Endothelial cell (in vitro differentiated cells): ENCODE measurements at places on chromosomes 1 and 21.

- H3K27ac ChIP-seq = no peak overlapping the region
- no peaks in the 10 kb centered on the region for H3K36me3 ChIP-seq
- H3K4me1 ChIP-seq = peaks cover 2% of the 10 kb centered on the region
These were observed 61.9 kb upstream of the GJA5 start for GRCh38 chr1:147822292-147822691.

- no peaks in the 10 kb centered on the region for H3K4me1 ChIP-seq
- H3K27ac ChIP-seq = no peak overlapping the region
- DNase-seq = no peak
These were observed 27.9 kb downstream of the ARHGEF16 start for GRCh38 chr1:3482378-3482849.

- no peaks in the 10 kb centered on the region for H3K4me1 ChIP-seq
- no peaks in the 10 kb centered on the region for H3K36me3 ChIP-seq
- no peak for DNase-seq
- H3K27ac ChIP-seq = no peak overlapping the region
- H3K27me3 ChIP-seq = peaks cover 2% of the 10 kb centered on the region
- H3K4me3 ChIP-seq = no peak overlapping the region
These were observed 19.5 kb downstream of the ACTN2 start for GRCh38 chr1:236705771-236706170.

DNA sequence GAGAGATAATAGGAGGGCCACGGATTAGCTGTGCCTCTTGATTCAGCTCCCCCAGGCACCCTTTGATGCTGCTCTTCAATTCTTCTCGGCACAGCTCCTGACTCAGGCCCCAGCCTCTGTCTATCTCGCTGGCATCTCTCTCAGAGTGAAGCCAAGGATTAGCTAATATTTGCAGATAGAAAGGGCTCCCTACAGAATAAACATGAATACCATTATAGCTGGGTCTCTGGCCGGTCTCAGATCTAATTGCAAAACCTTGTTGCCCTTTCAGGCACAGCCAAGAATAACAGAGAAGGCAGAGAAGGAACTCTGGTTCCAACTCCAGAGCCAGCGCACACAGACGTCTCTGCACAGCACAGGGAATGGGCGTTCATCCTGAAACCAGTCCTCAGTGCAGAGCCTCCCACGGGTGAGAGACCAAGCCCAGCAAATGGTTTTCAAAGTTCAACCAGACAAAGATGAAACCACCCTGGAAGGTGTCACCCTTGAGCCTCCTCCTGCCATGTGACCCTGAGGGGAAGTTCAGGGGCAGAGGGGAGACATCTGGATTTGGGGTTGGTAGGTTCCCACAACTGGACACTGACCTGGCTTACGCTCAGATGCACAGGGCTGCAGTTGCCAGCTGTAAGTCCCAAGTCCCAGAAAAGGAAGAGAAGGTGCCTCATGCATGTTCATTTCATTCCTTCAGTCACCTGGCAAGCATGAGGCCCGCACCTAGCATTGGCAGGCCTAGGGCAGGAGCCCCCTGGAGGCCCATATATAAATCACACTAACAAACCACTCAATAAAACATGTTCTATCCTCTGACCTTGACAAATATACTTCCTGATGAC, 394.0 kb downstream of the NPHP4 start:
- no peaks in the 10 kb centered on the region for H3K36me3 ChIP-seq

GRCh38 chr1:8847990-8848389, 30.5 kb downstream of the ENO1 start:
- H3K4me1 ChIP-seq = peaks cover 9% of the 10 kb centered on the region
- DNase-seq = no peak
- no peak overlapping the region for H3K4me3 ChIP-seq

DNA sequence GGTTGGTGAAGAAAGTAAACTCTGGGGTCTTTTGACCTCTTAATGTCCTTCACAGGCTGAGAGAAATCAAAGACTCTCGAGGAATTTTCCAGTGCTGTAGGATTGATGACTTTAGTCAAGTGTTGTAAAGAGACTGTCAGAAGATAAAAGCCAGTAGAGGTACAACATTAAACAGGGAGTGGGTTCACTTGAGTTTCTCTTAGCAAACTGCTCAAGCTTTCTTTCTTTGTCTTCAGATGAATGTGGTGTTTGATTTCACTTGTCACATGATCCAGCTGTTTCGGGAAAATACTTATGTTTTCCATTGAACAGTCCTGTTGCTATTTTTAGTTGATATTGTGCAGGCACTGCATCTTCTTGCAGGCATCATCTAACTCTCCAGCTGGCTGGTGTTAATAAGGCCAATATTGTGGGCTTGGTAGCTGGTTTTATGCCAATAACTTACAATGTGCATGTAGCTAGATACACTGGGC, 45.6 kb downstream of the XCL2 start:
- H3K27me3 ChIP-seq = peaks cover 1% of the 10 kb centered on the region
- no peak overlapping the region for H3K27ac ChIP-seq
- no peak overlapping the region for H3K4me3 ChIP-seq
- no peak for DNase-seq
- no peaks in the 10 kb centered on the region for H3K4me1 ChIP-seq
- H3K36me3 ChIP-seq = no peaks in the 10 kb centered on the region

GRCh38 chr1:18870957-18871356, 11.5 kb upstream of the TAS1R2 start:
- H3K4me3 ChIP-seq = no peak overlapping the region
- H3K36me3 ChIP-seq = no peaks in the 10 kb centered on the region
- no peaks in the 10 kb centered on the region for H3K4me1 ChIP-seq
- no peak overlapping the region for H3K27ac ChIP-seq
- H3K27me3 ChIP-seq = peaks cover 2% of the 10 kb centered on the region
- DNase-seq = no peak

GRCh38 chr1:150178548-150178947, 28.8 kb downstream of the PLEKHO1 start:
- H3K27ac ChIP-seq = no peak overlapping the region
- no peaks in the 10 kb centered on the region for H3K4me1 ChIP-seq
- no peaks in the 10 kb centered on the region for H3K36me3 ChIP-seq
- DNase-seq = no peak
- H3K27me3 ChIP-seq = no peaks in the 10 kb centered on the region

- no peak overlapping the region for H3K27ac ChIP-seq
- no peaks in the 10 kb centered on the region for H3K27me3 ChIP-seq
- DNase-seq = no peak
- H3K4me1 ChIP-seq = peaks cover 13% of the 10 kb centered on the region
- H3K4me3 ChIP-seq = no peak overlapping the region
- peaks cover 17% of the 10 kb centered on the region for H3K36me3 ChIP-seq
These were observed 295.0 kb downstream of the VAV3 start for GRCh38 chr1:107669996-107670395.

- DNase-seq = no peak
- H3K4me1 ChIP-seq = peaks cover 6% of the 10 kb centered on the region
- peaks cover 23% of the 10 kb centered on the region for H3K27me3 ChIP-seq
- H3K36me3 ChIP-seq = no peaks in the 10 kb centered on the region
- no peak overlapping the region for H3K4me3 ChIP-seq
- no peak overlapping the region for H3K27ac ChIP-seq
These were observed 154.1 kb downstream of the TRABD2B start for GRCh38 chr1:47843059-47843458.

- DNase-seq = no peak
- no peak overlapping the region for H3K27ac ChIP-seq
- no peaks in the 10 kb centered on the region for H3K4me1 ChIP-seq
- no peak overlapping the region for H3K4me3 ChIP-seq
- no peaks in the 10 kb centered on the region for H3K27me3 ChIP-seq
These were observed 177.5 kb downstream of the LMO4 start for GRCh38 chr1:87506147-87506546.

GRCh38 chr1:214574598-214575411, 23.4 kb upstream of the PTPN14 start:
- H3K27me3 ChIP-seq = no peaks in the 10 kb centered on the region
- no peak for DNase-seq
- H3K4me1 ChIP-seq = peaks cover 12% of the 10 kb centered on the region
- H3K27ac ChIP-seq = no peak overlapping the region
- no peak overlapping the region for H3K4me3 ChIP-seq

DNA sequence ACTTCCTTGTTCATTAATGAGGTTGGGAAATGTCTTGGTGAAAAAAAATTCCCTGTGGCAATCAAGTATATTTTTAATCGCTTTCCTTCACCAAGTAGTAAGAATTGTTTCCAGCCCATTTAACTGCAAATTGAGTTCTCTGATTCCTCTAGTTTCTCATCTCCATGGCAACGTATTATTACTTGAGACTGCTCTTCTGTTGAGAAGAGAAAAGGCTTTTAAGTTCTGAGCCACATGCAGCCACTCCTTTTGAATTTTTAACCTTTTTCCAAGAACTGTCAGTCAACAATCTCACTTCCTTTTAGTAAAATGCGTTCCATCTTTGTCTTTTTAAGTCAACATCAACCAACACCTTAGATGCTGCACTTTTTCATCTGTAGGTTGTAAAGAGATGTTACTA, 75.7 kb upstream of the KIAA1614 start:
- DNase-seq = no peak
- no peak overlapping the region for H3K4me3 ChIP-seq

GRCh38 chr21:25895565-25896205, 160.9 kb downstream of the GABPA start:
- no peak for DNase-seq
- H3K27ac ChIP-seq = peak overlapping the region; percentile 28
- H3K27me3 ChIP-seq = peaks cover 5% of the 10 kb centered on the region
- peaks cover 26% of the 10 kb centered on the region for H3K4me1 ChIP-seq
- no peak overlapping the region for H3K4me3 ChIP-seq

DNA sequence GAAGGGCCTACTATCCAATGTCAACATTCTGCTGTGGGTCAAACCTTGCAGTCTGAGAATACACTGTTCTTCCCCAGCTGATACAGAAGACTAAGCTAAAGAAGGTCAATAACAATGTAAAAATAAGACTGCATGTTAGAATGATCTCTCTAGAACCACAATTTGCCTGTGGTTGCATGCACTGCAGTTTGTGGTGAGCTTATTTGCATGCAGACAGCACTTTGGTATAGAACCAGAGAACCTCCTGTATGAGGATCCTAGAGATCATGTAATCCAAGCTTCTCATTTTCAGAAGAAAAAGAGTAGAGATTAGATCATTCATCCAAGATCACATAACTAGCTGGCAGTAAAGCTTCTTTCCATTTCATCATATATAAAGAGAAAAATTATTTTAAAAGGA, 15.8 kb downstream of the SYNJ1 start:
- no peak overlapping the region for H3K27ac ChIP-seq
- H3K27me3 ChIP-seq = no peaks in the 10 kb centered on the region
- peaks cover 16% of the 10 kb centered on the region for H3K4me1 ChIP-seq
- H3K36me3 ChIP-seq = peaks cover 3% of the 10 kb centered on the region

DNA sequence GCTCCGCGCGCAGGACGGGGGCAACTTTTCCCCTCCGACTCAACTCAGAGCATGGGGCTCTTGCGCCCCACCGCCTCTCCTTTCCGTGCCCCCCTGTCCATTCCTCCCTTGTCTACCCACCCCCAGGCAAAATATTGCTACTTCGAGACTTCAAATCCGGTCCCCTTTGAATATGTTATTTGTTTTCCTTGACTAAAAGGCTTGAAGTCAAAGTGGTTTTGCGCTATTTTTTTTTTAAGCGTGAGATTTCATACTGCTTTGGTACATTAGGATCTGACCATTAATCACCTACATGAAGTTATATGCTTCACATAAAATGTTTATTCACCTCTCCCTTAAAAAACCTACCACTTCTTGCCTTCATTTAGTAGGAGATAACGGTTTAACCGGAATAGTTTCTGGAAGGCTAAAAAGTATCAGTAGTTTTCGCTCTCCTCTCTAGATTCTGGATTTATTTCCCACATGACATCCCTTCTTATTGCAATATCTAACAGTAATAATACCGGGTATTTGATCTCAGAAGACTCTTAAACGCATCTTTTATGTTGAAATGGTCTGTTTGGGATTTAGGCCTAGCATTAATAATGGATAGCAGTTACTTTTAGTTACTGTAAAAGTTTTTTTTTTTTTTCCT, 1.6 kb downstream of the NFIA start:
- H3K27ac ChIP-seq = peak overlapping the region; percentile 87
- peak overlapping the region; percentile 98 for H3K4me3 ChIP-seq
- H3K4me1 ChIP-seq = peaks cover 32% of the 10 kb centered on the region
- peaks cover 8% of the 10 kb centered on the region for H3K36me3 ChIP-seq

DNA sequence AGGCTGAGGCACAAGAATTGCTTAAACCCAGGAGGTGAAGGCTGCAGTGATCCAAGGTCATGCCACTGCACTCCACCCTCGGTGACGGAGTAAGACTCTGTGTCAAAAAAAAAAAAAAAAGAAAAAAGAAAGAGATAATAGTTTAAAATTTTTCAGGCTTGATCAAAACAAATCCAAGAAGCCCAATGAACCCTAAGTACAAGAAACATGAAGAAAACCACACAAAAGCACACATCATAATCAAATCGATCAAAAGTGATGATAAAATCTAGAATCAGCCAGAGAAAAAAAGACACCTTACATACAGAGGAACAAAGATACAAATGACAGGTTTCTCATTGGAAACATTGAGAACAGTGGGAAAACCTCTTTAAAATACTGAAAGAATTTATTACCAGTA, 31.5 kb downstream of the LDLRAD1 start:
- H3K4me1 ChIP-seq = peaks cover 10% of the 10 kb centered on the region
- no peaks in the 10 kb centered on the region for H3K36me3 ChIP-seq
- no peak overlapping the region for H3K4me3 ChIP-seq
- no peak overlapping the region for H3K27ac ChIP-seq
- no peak for DNase-seq
- no peaks in the 10 kb centered on the region for H3K27me3 ChIP-seq

GRCh38 chr1:38589036-38589435, 270.5 kb downstream of the RRAGC start:
- H3K4me3 ChIP-seq = no peak overlapping the region
- no peak overlapping the region for H3K27ac ChIP-seq
- no peak for DNase-seq
- peaks cover 7% of the 10 kb centered on the region for H3K27me3 ChIP-seq

DNA sequence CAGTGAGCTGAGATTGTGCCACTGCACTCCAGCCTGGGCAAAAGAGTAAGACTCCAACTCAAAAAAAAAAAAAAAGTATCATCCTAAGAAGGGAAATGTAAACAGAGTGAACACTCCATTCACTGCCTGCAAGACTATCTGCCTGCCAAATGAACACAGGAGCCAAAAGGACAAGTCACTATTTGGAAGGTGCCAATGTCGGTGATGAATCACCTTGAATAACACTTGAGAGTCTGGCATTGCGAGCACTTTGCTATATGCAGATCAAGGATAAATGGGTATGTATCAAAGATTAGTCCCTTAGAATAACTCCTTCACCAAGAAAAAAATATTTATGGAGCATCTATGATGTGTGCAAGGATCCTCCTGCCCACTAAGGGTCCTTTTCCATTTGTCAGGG, 6.6 kb downstream of the UBR4 start:
- no peak for DNase-seq
- H3K4me3 ChIP-seq = no peak overlapping the region
- peaks cover 2% of the 10 kb centered on the region for H3K27me3 ChIP-seq
- H3K4me1 ChIP-seq = peaks cover 37% of the 10 kb centered on the region

- peak; percentile 65 for DNase-seq
- peak within 1 kb of the TSS; percentile 57 for H3K27ac ChIP-seq
- H3K4me3 ChIP-seq = peak within 1 kb of the TSS; percentile 76
These were observed at the start of gene RGS4 for GRCh38 chr1:163069142-163069541. Gene RGS4 (plus strand): TSS chr1:163069361. CDS start chr1:163069485, 124 bp downstream.

- H3K27ac ChIP-seq = no peak overlapping the region
- H3K4me1 ChIP-seq = no peaks in the 10 kb centered on the region
- peaks cover 24% of the 10 kb centered on the region for H3K36me3 ChIP-seq
These were observed 19.8 kb upstream of the UBR4 start for GRCh38 chr1:19229828-19230325.
